ENCODE measurements at places on chromosomes 1 and 21.

GRCh38 chr1:109198745-109199144, 15.0 kb upstream of the SARS1 start:
- peak; percentile 33 for DNase-seq

- no peak for DNase-seq
Measured at GRCh38 chr1:93051961-93052360, 27.1 kb upstream of the MTF2 start.

GRCh38 chr1:151221616-151222015, 23.3 kb downstream of the PIP5K1A start:
- no peak for DNase-seq

GRCh38 chr1:226736908-226737818, 1.9 kb downstream of the ITPKB start:
- peak; percentile 39 for DNase-seq

- DNase-seq: no peak
Measured at GRCh38 chr1:110033421-110033820, 1.0 kb upstream of the STRIP1 start.

- DNase-seq: no peak
Measured at GRCh38 chr1:31757989-31758388, 6.2 kb downstream of the ADGRB2 start.

DNA sequence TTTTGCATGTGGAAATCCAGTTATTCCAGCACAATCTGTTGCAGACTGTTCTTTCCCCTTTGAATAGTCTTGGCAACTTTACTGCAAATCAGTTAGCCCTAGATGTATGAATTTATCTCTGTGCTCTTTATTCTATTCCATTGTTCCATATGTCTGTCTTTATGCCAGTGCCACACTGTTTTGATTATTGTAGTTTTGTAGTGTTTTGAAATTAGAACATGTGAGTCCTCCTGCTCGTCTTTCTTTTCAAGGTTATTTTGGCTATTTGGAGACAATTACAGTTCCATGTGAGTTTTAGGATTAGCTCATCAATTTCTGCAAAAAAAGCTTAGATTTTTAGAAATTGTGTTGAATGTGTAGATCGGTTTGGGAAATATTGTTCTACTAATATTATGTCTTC, 26.6 kb downstream of the WNT3A start:
- no peak for DNase-seq

DNA sequence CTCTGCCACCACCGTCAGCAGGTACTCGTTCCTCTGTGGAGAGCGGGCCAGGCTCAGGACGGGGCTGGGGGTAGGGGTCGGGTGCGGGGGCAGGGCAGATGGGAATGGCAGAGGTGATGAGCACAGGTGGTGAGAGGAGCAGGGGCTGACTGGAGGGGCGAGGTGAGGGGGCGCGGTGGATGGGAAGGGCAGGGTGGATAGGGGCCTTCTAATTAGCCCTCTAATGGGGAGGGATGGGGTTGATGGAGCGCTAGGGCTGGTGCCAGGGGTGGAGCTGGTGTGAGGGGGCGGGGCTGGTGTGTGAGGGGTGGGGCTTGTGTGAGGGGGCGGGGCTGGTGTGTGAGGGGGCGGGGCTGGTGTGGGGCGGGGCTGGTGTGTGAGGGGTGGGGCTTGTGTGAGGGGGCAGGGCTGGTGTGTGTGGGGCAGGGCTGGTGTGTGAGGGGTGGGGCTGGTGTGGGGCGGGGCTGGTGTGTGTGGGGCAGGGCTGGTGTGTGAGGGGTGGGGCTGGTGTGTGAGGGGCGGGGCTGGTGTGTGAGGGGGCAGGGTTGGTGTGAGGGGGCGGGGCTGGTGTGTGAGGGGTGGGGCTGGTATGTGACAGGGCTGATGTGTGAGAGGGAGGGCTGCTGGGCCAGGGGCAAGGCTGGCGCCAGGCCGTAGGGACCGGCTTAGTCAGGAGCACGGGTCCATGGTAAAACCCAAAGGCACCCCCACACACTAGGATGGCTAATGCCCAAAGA, 5.9 kb downstream of the KRTAP10-1 start:
- DNase-seq: no peak

DNA sequence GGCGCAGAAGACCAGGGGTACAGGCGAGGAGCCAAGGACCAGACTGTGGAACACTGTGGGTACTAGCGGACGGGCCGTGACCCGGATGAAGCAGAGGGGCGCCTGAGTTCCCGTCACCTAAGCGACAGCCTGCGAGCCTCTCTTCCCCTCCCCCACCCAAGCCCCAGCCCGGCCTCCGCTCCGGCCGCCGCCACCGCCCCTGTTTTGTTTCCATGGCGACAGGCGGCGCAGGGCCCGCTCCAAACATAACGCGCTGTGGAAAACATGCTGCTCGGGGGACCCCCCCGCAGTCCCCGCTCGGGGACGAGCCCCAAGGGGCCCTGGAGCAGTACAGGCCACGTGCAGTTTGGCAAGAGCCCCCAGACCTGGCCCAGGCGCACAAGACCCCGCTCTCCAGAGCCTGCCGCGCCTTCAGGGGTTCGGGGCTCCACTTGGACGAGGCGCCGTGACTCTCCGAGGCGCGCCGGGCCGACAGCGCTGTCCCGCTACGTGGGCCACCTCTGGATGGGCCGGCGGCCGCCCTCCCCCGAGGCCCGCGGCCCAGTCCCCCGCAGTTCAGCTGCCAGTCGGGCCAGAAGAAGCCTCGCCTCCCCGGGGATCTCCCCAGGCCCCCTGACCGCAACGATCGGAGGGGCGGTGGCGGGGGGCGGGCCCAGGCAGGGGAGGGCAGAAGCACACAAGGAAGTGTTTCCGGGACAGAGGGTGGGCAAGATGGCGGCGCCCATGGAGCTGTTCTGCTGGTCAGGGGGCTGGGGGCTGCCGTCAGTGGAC, at the start of gene MTX1:
TSS of gene MTX1 (plus strand) at position 155 of the 771 bp plus-strand sequence. CDS start at position 265, 110 bp downstream.
- peak; percentile 86 for DNase-seq

All from fibroblast of pulmonary artery (primary cell).